ENCODE measurements at places on chromosomes 7 and 10.

DNA sequence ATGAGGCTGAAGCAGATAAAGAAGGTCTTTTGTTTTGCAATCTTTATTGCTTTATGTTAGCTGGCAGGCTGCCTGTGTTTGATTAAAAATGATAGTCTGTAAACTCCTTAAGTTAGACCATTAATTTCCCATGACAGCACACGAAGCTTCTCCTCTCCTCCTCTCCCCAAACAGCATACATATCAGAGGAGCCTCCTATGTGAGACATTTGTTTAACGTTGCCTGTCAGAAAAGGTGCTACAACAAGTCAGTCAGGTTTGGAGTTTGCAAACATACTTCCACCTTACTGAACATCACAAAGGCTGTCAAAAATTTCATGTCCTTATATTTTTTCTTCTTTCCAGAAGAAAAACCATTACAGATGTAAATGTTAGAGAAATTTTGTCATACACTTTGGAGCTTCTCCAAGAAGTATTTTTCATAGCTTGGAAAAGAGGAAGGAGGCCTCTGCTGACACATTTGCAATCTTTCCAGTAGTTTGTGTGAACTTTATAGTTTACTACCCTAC is 393.1 kb downstream of the EXOC4 start:
- DNase-seq = peak; percentile 38

GRCh38 chr10:78458983-78459638 is 425.4 kb downstream of the RPS24 start:
- peak; percentile 82 for DNase-seq

GRCh38 chr10:13372524-13372923 is 24.4 kb upstream of the SEPHS1 start:
- DNase-seq = no peak

GRCh38 chr10:119031496-119032059 is 2.1 kb downstream of the NANOS1 start:
- DNase-seq = no peak

DNA sequence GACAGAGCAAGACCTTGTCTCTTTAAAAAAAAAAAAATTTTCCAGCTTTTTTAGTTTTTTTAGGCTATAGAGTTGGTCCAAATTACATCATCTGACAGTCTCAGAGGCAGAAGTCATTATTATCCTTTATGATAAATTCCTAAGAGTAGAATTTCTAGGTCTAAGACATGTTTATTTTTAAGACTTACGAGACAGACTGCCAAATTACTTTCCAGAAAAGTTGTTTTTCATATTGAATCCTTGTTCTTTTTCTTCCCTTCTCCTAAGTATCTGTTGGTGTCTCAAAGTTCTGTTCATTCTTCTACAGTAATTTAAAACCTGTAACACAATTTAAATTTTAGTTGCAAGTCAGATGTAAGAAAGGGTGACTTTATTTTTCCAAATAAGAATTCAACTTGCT is 421.4 kb downstream of the GALNT17 start:
- peak; percentile 9 for DNase-seq

GRCh38 chr7:21707566-21707965 is 164.7 kb downstream of the DNAH11 start:
- no peak for DNase-seq

DNA sequence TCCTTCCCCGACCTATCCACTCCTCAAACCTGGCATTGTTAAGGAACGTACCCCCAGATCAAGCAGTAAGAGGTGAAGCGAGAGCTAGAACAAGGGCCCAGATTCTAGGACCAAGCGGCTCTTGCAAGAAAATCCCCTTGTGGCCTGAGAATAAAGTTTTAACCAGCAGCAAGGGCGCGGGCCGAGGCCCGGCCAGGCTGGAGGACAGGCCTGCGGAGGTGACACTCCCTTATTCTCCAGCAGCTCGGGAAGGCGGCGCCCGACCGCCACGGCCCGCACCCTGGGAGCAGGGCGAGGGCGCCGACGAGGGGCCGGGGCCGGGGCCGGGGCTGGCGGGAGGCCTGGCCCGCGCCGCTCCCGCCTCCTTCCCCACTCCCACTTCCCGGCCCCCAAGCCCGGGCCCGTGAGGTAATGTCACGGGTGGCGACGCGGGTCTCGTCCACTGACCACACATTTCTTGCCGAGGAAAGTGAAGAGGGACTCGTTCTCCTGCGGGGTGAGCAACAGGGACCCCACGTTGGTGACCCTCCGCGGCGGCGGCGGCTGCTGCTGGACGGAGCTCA is 551 bp downstream of the WASL start:
- peak; percentile 28 for DNase-seq

DNA sequence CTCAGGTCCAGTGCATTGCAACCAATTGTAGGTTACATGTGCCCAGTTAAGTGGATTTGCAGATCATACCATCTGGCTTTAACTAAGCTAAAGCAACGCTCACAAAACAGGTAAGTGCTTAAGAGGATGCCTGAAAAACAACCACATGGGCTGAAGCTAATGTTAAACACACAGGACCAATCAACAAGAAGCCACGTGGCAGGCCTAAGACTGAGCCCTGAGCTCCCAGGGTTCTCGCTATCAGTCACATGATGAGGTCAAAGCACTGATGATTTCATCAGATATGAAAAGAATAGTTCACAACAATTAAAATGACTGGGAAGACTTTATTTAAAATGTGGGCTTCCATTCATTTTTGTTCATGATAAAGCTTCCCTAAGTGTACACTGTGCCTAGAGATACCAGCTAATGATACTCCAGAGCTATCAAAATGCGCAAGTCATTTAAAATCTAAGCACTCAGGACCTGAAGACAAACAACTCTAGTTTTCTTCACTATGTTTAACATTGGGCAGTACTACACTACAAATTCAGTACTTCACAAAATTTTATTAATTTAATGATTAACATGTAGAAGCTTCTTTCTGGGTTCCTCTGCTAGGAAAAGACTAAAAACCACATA is 90.6 kb downstream of the PIP4K2A start:
- no peak for DNase-seq

- DNase-seq = no peak
Observed at GRCh38 chr10:5040010-5040673, 36.5 kb upstream of the AKR1C2 start.

GRCh38 chr7:129779602-129780256 is 168.2 kb downstream of the NRF1 start:
- DNase-seq = no peak

- peak; percentile 27 for DNase-seq
Observed at GRCh38 chr7:40133561-40134427, 628 bp downstream of the MPLKIP start.

- DNase-seq = peak; percentile 53
Observed at GRCh38 chr7:909358-910329, 33.3 kb downstream of the GET4 start.

DNA sequence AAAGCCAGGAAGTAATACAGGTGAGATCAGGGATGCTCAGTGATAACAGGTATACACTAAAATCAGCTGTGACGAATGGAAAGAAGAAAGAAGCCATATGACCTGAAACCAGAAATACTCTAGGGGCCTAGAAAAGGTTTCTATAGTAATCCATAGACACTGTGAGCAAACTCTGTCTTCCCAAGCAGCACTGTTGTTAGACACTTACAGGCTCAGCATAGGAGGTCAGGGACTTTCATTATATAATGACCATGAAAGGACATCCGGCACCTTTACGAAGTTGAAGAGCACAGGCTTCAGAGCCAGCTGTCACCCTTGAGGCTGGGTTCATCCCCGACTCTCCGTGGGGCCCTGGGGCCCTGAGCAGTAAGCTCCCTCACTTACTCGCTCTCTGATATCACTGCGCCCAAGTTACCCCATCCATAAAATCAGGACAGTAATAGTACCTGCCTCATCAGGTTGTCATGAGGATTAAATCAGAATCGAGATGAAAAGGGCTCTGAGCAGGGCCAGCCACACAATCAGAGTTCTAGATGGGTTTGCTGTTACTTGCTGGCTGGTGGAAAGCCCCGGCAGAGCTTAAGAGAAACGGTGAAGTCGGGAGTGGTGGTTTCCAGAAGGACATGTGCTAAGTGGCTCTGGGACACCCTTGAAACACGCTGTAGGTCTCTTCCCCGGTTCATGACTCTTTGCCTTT is 79.5 kb downstream of the ITIH5 start:
- DNase-seq = no peak

GRCh38 chr7:94874036-94874785 is 33.2 kb upstream of the PPP1R9A start:
- DNase-seq = peak; percentile 36

- DNase-seq = no peak
Observed at GRCh38 chr7:1131471-1132265, 28.3 kb downstream of the ZFAND2A start.

DNA sequence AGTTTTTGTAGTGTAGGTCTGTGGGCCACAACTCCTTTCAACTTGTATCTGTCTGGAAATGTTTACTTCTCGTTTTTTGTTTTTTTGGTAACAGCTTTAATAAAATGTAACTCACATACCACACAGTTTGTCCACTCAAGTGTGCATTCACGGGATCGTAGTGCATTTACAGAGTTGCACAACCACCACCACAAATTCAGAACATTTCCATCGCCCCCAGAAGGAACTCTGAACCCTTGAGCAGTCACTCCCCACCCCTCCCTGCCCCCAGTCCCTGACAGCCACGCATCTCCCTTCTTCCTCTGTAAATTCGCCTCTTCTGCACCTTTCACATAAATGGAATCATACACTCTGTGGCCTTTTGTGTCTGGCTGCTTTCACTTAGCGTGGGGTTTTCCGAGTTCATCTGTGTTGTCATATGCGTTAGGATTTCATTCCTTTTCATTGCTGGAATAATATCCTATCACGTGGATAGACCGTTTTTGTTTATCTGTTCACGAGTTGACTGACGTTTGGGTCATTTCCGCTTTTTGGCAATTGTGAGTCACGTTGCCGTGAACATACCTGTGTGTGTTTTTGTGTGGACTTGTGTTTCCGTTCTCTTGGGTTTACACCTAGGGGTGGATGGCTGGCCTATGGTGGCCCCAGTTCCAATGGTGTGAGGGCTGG is 10.3 kb downstream of the JAKMIP3 start:
- no peak for DNase-seq

- peak; percentile 56 for DNase-seq
Observed at GRCh38 chr10:91251430-91252056, 31.1 kb downstream of the PCGF5 start.

GRCh38 chr10:133156674-133157579 is 3.1 kb upstream of the KNDC1 start:
- DNase-seq = peak; percentile 5

- DNase-seq = peak; percentile 66
Observed at GRCh38 chr10:91313796-91314485, 93.5 kb downstream of the PCGF5 start.

- peak; percentile 74 for DNase-seq
Observed at GRCh38 chr10:91700788-91701444, 68.0 kb upstream of the PPP1R3C start.

- DNase-seq = no peak
Observed at GRCh38 chr7:151775547-151776443, 101.1 kb downstream of the PRKAG2 start.

DNA sequence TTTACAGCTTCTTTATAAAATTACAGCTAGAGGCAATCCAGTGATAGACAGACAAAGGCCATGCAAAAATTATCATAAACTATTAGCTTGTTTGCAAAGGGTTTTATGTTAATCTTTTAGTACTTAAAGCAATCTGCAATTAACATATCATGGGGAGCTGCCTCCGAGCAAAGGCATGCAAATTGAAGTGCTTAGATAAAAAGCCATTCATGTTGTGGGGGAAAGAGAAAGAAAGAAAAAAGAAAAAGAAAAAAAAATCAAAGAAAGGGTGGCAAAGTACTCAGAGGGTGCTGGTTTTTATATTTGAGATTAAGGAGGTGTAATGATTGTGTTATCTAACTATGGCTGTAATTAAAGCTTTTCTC is 799.5 kb downstream of the LRMDA start:
- no peak for DNase-seq

DNA sequence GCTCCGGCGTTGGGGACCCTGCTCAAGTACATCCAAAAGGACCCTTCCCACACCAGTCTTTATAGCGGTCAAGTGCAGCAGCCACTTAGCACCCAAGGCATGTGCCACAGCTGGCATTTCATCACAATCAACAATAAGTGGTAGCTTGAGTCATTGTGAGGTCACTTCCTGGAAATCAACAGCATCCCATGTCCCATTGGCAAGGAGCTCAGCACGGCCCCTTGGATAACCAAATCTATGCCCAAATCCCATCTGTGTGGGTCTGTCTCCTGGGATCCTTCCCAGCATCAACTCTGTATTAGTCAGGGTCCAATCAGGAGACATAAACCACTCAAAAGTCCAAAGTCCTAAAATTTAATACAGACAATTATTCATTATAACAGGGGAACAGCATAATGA is 27.1 kb downstream of the MDH2 start:
- DNase-seq = no peak

DNA sequence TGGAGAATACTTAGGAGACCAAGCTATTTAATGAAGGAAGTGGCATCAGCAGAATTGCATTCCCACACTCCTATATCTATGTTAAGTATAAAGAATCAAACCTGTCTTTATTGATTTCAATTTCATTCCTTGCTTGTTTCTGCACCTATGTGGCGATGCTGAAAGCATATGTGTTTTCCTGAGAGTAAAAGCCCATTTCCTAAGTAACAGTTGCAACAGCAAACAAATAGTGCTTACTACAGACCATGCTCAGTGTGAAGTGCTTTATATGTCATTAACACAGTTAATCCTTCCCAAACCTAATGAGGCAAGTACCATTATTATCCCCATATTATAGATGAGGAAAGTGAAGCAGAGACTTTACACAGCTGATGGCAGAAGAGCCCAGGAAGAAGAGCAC is 552.1 kb downstream of the PARD3 start:
- no peak for DNase-seq

- no peak for DNase-seq
Observed at GRCh38 chr10:88259381-88259780, 323.7 kb downstream of the RNLS start.
